Activated T-helper 1 cell treated with anti-CD3 and anti-CD28 coated beads, Interleukin-12 subunit alpha, Interleukin-12 subunit beta, Interleukin-2, Interleukin-4 antibody, amounts not matched to agents 30 ng/mL and 10 ng/mL and 1 ng/mL, durations not matched to agents 14 hours and 24 hours and 36 hours (primary cell): ENCODE measurements at places on chromosomes 12 and 14.

DNA sequence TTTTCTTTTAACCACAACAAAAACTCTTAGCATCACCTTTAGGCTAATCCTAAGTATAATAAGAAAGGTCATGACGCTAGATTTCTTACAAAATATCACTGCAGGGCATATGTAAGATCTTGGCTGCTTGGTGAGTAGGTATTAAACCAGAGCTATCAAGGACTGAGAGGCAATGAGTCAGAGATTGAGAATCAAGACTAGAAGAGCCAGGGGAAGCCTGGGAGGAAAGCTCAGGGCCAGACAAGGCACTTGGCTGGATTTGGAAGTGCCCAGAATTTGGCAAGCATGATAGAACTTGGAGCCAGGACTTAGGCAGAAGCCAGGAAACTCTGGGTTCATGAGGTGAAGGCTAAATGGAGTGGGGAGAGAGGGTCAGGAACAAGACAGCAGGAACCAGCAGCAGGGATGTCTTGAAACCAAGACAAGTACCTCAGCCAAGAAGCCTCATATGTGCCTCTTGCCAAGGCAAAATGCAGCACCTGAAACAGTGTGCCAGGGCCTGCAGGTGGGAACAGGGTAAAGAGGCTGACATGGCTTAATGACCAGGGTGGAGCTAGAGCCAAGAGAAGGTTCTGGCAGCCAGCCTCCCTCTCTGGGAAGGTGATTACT, 49.9 kb downstream of the PTHLH start:
- no peak for DNase-seq

DNA sequence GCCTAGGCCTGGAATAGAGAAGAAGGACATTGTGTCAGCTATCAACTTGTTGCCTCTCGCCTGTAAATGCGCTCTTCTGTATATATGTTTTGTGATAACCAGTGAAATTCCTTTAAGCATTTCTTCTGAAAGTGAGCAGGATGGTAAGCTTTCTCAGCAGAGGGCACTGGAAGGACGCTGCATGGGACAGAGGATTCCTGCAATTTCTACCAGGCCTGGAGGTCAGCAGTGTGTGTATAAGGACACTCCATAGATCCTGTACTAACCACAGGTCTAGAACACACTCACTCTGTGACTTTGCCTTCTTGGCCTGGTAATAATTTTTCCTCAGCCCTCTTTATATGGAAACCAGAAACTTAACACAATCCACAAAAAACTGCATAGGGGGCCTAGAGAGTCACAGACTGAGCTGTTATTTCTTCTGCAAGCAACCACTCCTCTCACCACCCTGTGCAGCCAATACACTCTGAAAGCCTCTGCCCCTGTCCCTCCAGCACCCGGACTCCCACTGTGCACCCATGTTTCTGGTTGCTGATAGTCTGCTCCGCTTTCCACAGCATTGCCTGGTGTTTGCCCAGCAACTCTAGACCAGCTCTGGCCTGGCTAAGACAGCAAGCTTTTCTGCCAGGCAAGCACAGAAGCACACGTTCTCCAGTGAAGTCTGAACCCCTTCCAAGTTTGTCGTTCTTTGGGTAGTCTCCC, 94.0 kb upstream of the RMST start:
- no peak for DNase-seq

- no peak for DNase-seq
Measured at GRCh38 chr12:88553941-88554658, 26.2 kb downstream of the KITLG start.

DNA sequence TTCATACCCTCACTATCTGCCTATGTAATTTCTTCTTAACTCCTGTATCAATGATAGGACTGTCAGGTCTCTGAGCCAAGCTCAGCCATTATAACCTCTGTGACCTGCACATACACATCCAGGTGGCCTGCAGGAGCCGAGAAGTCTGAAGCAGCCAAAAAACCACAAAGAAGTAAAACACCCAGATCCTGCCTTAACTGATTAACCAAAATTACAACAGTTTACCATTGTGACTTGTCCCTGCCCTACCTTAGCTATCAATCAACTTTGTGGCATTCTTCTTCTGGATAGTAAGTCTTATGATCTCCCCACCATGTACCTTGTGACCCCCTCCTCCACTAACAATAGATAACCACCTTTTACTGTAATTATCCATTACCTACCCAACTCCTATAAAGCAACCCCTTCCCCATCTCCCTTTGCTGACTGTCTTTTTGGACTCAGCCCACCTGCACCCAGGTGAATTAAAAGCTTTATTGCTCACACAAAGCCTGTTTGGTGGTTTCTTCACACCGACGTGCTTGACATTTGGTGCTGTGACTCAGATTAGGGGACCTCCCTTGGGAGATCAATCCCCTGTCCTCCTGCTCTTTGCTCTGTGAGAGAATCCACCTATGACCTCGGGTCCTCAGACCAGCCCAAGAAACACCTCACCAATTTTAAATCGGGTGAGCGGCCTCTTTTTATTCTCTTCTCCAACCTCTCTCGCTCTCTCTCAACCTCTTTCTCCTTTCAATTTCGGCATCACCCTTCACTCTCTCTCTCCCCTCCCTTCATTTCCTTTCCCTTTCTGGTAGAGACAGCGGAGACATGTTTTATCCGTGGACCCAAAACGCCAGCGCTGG, 11.5 kb upstream of the LGMN start:
- no peak for DNase-seq

DNA sequence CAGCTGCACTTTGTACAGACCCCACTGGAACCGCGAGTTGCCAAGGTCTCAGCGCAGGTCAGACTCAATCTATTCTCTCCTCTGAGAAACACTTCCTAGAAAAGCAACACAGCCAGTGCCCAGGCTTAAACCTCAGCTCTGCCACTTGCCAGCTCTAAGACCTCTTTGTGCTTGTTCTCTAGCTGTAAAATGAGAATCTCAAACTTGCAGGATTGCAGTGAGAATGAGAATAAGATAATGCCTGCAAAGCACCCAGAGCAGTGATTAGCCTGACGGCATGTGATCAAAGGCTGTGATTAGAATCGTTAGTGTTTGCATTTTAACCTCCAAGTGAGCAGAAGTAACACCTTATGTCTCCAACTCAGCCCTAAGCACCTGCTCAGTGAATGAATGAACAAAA, 21.3 kb downstream of the ANO2 start:
- DNase-seq: no peak

DNA sequence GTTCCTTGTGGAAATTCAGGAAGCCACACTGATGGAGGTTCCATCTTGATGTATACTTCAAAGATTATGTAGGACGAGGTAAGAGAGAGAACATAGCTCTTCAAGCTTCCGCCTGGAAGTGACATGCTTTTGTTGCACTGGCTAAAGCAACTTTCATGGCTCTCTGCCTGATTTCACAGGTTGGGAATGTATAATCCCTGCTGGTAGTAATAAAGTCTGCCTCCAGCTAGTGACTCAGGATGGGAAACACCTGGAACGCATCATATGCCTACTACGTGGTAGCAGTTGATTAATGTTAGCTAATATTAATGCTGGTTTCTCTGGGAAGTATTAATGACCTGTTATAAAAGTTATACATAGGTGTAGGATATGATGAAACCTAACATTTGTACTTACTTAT, 71.1 kb downstream of the PELI2 start:
- no peak for DNase-seq
